ENCODE measurements at places on chromosomes 3 and 15.

DNA sequence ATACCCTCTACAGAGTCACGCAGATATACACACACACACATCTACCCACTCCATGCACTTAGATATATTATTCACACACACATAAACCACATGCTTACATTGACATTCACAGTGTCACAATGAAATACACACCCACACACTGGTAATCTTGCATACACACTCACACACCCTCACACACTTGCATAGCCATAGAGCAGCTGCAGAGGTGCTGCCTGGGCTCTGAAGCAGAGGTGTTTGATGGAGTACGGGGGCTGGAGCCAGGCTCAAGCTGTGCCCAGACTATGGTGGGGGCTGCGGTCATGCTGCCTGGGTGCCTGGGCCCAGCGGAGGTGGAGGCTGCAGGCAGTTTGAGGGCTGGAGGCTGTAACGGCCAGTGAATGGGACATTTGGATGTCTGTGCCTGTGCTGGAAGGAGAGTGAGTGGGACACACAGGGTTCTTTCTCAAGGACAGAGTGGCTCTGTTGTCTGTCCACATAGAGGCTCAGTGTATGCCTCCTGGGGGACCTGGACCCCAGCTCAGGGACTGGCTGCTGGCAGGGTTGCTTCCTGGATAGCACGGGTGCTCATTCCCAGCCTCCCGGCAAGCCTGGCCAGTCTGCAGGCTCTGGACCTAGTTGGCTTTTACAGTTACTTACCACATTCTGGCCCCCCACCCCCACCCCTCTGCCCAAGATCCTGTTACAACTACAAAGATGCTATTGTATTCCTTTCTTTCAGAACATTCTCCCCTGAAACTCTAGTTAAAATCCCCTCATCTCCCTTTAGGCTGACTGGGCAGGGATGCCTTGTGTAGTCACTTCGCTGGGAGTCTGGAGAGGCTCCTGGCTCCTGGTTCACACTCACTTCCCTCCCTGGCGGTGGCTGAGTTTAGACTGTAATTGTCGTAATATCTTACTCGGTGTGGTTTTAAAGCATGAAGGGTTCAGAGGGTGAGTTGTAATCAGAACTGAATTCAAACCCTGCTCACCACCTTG is 12.5 kb downstream of the GASK1A start:
- no peak for DNase-seq

DNA sequence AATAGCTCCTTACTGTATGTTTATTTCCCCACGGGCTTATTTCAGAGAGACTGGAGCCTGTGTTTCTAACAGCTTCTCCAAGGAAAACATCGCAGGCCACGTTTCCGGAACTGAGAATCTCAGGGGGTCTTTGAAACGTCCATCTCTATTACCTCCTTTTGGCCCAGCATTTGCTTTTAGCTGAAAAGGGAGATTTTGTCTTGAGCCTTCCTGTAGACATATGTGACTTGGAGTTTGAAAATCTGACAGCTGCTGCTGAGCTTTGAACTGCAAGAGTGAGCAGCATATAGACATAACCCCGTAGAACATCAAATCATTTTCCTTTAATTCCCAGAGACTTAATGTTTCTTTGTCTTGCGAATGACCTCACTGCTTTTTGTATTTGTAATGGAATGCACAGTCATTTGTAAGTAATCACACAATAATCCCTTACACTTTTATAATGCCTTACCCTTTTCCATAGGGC is 54.6 kb downstream of the LPP start:
- peak; percentile 82 for DNase-seq

DNA sequence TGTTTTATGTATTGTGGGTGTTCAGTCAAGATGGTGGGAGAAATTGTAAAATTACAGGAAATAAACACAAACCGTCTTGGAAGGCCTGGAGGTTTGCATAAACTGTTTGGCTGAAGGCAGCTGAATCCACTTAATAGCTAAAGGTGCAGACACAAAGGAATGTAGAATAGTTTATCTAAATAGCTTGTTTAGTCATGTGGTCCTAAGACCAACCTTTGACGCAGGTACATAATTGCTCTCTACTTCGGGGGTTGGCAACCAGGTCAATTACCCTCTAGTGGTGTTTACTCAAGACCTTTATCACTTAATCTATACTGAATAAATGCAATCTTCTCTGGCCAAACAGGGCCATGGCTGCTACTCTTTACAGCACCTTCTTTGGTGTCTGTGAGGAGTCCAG is 502.8 kb downstream of the IGSF11 start:
- no peak for DNase-seq

DNA sequence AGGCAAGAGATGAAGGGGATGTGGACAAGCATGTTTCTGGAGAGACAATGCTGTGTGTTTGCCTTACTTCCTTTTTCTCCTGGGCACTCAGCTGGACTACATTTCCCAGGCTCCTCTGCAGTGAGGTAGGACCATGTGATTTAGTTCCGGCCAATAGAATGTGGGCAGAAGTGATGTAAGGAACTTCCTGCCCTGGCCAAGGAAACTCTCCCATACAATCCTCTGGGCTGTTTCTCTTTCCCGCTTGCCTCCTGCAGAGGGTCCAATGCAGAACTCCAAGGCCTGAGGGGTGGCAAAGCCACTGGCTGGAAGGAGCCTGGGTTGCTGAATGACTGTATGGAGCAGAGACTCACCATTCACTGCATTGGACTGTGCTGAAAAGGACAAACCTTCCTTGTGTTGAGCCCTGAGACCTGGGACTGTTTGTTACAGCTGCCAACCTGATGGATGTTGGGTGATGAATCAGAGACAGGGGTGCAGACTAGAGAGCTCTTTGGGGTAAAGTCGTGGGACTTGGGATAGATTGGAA is 82.7 kb upstream of the SLC6A6 start:
- peak; percentile 59 for DNase-seq

DNA sequence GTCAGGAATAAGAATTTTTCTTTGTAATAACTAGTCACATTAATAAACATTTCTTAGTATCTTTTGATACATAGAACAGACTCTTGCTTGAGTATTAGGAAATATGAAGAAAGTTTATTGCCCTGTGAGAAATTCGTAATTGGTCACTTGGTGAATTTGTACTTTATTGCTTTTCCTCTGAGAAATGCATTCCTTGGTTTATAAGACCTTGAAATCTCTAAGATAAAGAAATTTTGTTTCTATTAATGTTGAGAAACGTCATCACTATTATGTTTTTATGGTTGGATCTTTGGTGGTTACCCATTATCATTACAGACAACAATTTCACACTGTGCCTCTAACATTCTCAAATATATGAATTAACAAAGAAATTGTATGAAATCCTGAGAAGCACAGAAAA is 652.0 kb upstream of the NECTIN3 start:
- no peak for DNase-seq

GRCh38 chr3:187641320-187642016 is 28.7 kb downstream of the SST start:
- peak; percentile 37 for DNase-seq

DNA sequence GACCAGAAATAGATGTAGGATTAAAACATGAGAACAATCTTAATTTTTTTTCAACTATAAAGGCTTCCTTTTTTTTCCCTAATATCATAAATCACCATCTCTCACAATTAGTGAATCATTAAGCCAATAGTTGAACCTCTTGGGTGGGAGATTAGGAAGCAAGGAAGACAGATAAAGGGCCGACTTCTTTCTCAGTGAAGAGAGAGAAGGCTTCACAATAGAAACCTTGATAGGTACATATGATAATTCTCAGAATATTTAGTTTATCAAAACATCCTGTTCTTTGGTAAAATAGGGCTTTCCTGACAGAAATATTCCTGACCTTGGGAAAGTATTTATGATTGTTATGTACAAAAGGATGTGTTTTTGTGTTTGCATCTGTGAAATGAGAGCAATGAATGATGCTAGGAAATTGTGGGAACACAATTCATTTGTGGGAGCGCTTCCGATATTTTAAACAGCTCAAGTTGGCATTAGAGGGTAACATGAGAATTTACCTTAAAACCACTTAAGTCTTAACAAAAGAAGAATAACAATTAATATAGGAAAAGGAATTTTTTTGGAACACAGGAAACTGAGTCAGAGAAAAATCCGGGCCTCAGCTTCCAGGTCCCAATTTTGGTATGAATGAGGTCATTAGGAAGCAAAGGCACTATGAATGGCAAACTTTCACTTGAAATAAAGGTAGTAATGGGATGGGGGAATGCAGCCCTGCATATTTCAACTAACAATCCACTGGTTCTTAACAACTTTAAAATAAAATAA is 263.2 kb upstream of the TGFBR2 start:
- DNase-seq: no peak

DNA sequence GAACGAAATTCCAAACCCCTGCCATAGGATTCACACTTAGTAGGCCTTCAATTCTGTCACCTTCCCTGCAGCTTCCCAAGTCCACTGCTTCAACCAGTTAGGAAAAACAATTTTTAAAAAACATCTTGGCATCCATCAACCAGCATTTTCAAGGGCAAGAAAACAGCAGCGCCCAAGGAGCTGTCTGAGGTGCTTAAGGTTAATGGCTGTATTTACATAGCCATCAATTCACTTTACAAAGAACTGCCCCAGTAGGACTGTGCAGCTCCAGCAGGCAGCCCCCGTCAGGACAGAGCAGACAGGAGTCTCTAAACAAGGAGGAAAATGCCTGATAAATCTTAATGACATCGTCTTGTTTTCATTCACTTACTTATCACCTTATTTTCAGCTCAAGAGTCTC is 13.3 kb downstream of the TAFA4 start:
- peak; percentile 30 for DNase-seq

DNA sequence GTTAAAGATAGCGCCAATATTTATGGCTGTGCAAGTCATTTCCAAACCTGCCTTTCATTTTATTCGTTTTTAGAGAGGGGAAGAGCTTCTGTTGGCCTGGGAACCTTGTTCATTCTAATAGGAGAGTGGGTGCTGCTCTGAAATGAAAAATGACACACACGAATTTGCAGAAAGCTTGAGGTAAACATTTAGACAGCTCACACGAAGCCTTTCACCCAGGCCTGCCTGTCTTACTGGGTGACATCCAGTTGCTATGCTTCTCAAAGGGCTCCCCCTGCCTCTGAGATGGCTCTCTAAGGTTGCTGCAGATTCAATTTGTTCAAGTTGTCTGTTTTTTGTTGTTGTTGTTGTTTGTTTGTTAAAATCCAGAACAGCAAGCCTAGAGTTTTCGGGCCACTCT is 18.2 kb downstream of the PEX5L start:
- no peak for DNase-seq

DNA sequence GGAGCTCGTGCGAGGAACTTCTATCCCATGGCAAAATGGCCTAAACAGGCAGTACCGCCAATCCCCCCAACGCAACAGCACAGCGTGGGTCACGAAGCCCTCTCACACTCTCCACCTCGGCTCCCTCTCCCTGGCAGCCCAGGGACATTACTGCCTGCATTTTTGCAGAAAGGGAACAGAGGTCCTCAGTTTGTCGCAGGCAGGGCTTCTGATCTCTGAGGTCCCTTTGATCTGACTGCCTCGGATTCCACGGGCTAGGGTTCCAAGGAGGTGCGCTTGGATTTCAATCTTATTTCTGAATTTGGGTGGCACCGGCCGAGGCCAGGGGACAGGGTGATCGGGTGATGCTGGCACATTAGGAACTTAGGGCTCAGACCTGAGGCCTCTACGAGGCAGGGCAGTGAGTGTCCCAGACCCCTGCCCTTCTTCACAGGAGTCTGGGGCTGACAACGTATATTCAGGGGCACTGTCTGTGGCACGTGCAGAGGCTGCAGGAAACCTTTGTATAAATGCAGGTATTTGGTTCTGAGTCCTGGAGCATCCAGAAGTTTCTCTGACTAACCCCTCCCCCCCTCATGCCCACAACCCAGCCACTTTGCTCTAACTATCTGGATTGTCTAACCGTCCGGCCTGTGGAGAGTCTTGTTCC is 197.9 kb downstream of the XXYLT1 start:
- DNase-seq: no peak

DNA sequence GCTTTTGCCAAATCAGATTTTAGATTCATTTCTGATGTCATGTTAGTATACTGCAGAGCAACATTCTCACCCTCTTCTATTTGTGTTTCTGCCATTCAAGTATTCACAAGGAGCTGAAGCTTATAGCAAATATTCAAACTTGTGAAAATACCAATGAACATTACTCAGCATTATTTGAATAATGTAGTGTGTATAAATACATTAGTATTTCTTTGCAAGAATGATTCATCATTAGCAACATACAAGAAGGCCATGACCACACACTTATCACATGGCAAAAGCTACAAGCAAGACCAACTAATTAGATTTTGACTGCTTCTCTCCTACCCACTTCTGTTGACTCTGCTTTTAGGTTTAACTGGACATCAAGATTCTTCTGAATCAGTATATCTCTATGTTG is 124.9 kb downstream of the IGSF11 start:
- DNase-seq: no peak

DNA sequence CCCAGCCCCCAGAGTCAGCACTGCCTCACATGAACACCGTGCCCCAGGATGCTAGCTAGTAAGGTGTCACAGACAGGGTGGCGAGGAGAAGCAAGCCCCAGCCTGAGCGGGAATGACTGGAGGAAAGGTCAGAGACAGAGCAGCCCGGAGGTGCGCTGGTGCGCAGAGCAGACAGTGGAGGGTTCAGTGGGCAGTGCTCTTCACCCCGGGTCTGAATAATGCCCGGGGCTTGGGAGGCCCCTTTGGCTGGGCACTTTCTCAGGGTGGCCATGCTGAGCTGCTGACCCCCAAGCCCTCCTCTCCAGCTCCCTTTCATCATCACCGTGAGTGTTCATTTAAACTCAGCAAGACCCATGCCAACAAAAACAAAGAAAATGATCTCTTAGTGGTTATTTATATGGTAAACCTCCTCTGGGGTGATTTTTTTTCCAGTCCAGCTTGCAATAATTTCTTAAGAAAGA is 110.8 kb downstream of the VGLL4 start:
- no peak for DNase-seq

GRCh38 chr3:1091286-1091685 is 1.5 kb upstream of the CNTN6 start:
- DNase-seq: no peak

GRCh38 chr15:59232476-59232875 is 25.8 kb downstream of the LDHAL6B start:
- DNase-seq: no peak

DNA sequence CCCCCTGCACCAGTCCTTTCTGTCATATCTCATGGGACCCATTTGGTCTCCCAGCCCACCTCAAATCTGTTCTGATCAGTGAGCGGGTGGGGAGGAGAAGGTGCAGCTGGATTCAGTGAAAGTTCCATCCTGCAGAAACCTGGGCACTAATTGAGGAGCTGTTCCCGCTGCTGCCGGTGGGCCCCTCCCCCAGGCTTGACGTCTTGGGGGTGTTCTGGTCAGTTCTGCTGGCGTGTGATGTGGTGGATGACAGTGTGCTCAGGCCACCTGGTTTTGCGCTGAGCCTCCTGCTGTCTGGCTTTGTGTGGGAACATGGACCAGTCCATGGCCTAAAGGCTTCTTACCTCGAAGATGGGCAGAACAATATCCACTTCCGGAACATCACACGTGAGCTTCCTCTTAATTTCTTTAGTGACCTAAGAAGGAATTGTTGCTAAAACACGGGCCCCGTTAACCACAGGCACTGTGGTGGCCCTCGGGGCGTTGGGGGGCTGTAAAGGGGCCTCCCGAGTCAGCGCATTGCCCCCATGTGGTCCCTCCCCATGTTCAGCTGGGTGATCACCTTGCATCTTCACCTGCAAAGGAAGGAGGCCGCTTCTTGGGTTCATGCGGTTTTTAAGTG is 59.7 kb downstream of the RGMA start:
- DNase-seq: no peak
